ENCODE measurements at places on chromosomes 4 and X.

GRCh38 chr4:183396227-183396637, 48.2 kb upstream of the CDKN2AIP start:
- no peak for DNase-seq

DNA sequence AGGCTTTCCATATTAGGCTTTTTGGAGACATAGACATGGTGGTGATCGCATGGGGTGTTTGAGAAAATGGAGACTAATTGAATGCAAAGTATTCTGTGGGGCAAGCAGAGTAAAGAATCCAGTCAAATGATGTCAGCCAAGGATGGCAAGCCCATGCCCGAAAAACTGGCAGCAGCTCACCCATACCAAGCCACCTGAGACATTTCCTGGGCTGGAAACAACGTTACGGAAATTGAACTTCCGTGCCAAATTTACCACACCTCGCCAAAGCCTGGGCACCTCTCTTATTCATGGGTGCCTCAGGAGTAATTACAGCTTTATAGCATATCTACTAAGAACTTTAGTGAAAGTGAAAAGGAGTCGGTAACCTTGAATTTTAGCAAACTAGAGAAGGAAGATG, 166.4 kb downstream of the CBR4 start:
- DNase-seq = no peak

DNA sequence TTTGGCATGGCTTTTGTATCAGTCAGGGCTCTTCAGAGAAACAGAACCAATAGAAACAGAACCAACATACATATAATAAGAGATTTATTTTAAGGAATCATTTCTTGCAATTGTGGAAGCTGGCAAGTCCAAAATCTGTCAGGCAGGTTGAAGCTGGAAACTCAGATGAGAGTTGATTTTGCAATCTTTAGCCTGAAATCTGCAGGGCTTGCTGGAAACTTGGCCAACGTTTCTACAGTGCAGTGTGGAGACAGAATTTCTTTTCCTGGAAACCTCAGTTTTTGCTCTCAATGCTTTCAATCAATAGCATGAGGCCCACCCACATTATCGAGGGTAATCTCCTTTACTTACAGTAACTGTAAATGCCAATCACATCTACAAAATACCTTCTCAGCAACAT, 45.4 kb downstream of the COMMD8 start:
- DNase-seq = no peak

- DNase-seq = no peak
These were observed 126.5 kb upstream of the WDFY3 start for GRCh38 chr4:85092943-85093342.

GRCh38 chr4:145883101-145883694, 55.4 kb downstream of the ZNF827 start:
- no peak for DNase-seq

GRCh38 chrX:54182864-54183613, at the start of gene FAM120C:
Gene FAM120C (minus strand): TSS chrX:54183254. CDS start chrX:54183198, 56 bp downstream.
- DNase-seq = peak; percentile 26

GRCh38 chr4:84651499-84651898, 68.6 kb downstream of the CDS1 start:
- no peak for DNase-seq

- no peak for DNase-seq
These were observed 47.4 kb downstream of the NALF2 start for GRCh38 chrX:69551421-69552009.

DNA sequence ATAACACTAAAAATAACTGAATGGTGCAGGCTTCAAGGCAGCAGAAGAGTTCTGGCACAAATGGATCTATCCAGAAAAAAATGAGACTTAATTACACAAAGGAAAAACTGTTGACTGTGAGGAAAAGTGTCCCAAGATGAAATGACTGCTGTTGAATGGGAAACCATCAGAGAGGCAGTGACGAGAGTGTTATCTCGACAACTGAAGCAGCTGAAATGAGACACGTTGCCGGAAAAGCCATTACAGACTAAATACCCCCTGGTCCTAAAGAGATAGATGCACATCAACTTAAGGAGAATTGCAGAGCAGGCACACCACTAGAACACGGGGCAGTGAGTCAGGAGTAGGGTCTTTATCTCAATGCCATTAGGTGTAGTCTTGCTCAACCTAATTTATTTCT, 277.8 kb downstream of the DMD start:
- no peak for DNase-seq
